ENCODE measurements at places on chromosomes 1 and 21.

GRCh38 chr1:212981025-212981495 lies 30.7 kb downstream of the VASH2 start:
- DNase-seq = no peak

DNA sequence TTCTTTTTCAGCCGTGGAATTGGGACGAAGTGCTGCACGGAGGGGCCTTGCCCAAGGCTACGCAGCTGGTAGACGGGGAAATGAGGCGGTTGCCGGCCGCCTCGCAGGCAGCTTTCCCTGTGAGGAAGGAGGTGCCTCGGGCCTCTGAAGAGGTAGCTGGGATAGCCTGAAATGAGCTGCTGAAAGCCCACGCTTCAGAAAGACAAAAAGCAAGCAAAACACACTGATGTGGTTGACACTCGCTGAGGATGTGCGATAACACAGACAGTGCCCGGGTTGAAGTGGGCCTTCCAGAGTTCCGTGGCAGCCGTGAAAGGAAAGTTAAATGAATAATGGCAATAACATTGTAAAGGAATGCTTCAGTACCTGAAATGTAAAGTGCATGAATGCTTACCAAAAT lies 47.2 kb downstream of the S1PR1 start:
- DNase-seq = peak; percentile 70

DNA sequence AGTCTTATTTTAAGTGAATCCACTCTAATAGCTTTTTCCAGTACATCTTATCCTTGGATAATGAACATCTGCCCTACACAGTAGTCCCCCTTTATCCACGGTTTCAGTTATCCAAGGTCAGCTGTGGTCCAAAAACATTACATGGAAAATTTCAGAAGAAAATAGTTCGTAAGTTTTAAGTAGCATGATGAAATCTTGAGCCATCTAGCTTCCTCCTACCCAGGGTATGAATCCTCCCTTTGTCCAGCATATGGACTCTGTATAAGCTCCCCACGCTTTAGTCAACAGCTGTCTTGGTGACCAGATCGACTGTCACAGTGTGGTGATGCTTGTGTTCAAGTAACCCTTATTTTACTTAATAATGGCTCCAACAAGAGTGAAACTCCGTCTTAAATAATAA lies 2.6 kb downstream of the GLRX2 start:
- DNase-seq = no peak

DNA sequence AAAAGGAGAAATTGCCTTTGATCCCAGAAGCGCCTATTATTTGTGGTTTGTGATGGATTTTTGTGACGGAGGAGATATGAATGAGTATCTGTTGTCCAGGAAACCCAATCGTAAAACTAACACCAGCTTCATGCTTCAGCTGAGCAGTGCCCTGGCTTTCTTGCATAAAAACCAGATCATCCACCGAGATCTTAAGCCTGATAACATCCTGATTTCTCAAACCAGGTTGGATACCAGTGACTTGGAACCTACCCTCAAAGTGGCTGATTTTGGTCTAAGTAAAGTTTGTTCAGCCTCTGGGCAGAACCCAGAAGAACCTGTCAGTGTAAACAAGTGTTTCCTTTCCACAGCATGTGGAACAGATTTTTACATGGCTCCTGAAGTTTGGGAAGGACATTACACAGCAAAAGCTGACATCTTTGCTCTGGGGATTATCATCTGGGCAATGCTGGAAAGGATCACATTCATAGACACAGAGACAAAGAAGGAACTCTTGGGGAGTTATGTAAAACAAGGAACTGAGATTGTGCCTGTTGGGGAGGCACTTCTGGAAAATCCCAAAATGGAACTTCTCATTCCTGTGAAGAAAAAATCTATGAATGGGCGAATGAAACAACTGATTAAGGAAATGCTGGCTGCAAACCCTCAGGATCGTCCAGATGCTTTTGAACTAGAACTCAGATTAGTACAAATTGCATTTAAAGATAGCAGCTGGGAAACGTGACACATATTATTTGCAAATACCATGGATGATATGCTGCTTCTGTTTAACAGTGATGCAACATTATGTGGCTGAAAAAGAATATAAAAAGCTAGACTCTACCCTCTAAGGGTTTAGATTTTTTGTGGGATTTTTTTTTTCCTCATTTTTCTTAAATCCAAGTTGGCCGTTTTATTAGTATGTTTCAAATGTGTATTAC lies 10.5 kb downstream of the PDIK1L start:
- DNase-seq = no peak

GRCh38 chr1:109517337-109517736 lies 7.8 kb upstream of the AMIGO1 start:
- DNase-seq = no peak

DNA sequence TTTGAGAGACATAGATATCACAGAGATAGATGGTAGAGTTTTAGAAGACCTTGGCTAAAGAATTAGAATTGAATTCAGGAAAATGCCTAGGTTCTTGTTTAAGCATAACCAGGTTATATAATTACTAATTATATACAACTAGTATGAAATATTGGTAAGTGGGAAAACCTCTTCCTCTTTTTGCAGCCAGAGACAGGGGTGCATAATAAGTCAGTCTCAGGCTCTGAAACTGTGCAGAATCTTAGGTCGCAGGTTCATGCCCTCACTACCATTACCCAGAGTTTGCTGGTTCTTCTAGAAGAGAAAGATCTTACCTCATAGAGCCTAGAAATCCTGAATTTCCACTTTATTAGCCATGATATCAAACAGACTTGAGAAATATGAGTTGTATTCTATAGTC lies 183.3 kb downstream of the NEK7 start:
- DNase-seq = no peak

DNA sequence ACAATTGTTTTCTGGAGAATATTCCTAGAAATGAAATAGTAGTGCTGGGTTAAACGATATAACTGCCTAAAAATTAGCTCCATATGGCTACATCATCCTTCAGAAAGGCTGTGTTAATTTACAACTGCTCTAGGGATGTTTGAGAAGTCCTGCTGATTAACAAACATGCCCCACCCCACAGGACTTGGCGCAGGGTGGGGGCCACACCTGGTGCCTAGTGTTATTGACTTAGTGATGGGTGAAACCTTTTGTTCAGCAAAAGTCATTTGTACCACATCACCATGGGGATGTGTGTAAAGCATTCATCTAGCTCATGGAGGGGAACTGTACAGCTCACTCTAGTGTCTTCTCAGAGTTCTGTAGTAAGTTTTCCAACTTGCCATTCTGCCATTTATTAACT lies 492.8 kb downstream of the CAMTA1 start:
- DNase-seq = no peak
